ENCODE measurements at places on chromosomes 1 and 21. TPM values are rescaled to one million over a fixed set of nuclear protein-coding genes. Genes with fewer than 3 reads are reported as not detected.

DNA sequence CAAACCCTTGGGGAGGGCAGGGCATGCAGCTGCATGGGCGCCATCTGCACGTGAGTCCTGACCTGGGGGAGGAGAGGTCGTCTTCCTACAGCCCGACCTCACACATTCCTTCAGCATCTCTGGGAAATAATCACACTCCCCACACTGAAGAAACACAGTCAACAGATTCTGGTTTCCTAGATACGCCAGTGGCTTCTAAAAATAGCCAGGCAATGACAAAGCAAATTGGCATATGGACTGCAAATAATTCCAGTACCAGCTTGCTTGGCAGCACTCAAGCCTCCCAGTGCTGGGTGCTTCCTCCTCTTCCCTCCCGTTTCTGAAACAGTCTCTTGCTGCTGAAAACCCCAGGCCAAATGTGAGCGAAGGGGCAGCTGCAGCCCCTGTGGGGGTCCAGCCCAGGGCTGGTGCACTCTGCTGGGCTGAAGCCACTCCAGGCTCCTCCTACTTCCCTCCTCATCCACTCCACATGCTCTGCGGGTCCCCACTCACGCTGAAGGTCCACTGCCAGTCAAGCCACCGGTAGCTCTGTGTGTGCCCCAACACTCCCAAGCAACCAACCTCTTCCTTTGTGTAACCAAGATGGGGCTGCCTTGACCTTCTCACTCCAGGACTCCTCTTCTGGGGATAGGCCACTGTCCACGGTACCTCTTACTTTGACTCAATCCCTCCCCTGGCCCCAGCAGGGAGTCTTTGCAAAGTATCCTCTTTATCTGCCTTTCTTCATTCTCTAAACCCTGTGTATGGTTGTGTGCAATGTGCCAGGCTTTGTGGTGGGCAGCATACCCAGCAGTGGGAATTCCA lies 69.0 kb downstream of the KCND3 start:
- DNase-seq: no peak

DNA sequence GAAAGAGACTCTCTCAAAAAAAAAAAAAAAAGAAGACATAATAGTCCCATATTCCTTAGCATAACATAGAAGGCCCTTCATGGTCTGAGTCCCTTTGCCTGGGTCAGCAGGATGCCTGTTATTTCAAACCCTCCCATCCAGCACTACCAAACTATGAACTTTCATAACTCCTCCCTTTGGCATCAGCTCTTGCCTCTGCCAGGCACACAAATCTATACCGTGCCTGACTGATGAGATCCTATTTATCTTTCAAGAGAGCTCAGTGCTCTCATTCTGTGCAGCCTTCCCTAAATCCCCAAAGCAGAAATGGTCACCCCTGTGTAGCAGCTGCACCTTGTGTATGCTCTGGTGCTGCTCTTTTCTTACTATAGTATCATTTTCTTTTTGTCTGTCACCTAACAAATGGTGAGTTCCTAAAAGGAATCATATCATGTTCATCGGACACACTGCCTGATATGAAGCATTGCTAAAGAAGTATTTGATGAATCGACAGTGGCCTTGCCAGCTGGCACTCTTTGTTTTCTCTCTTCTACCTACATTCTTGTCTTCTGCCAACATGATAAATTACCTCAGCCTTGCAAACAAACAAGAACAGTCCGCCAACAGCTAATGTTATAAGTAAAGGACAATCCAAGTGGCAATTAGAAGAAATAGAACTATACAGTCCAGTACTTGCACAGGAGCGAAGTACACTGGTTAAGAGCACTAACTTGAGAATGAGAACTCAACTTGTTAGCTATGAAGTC lies 29.9 kb downstream of the FMO4 start:
- DNase-seq: no peak

DNA sequence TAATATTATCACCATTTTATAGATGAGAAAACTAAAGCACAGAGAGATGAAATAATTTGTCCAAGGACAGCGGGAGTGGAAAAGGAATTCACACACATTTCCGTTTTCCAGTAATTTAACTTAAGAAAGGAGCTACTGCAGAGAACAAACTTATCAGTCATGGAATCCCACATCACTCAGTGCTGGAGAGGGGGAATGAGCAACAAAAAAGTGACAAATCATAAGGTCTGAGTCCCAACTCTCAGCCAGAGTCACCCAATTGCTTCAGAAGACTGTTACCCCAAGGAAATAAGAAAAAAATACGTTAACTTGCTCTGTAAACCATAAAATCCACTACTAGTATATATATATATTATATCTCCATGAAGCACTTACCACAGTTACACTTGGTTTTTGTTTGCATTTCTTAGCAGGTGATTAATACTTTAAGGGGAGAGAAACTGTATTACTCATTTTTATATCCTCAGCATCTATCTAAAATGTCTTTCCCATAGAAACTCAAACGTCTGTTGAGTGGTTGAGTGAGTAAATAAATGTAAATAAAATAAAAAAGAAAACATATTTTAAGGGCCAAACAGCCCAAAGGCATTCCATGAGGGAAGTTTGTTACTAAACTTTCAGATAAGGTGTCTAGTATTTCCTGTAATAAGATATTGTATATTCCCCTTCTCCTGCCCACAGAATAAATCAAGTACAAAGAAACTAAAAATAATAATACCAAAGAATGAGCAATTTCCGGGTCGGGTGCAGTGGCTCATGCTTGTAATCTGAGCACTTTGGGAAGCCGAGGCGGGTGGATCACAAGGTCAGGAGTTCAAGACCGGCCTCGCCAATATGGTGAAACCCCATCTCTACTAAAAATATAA lies 76.8 kb downstream of the SLC45A1 start:
- DNase-seq: no peak

DNA sequence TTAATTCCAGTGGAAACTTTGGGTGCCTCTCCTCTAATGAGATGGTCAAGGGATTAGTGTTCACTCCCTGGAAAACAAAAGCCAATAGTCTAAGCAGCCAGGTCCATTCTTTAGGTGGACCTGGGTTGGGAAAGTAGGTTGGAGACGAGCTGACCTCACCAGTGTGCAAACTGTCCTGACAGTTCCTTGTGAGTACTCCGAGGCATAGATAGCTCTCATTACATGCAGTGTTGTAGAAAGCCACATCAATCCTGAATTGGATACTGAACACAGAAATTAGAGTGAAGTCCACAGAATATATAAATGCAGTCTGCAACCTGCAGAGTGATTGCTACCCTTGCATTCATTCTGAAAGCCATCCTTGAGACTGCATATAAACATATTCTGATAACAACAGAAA lies 675.1 kb upstream of the CXADR start:
- no peak for DNase-seq

The ERICH3 gene
- not detected for total RNA-seq

DNA sequence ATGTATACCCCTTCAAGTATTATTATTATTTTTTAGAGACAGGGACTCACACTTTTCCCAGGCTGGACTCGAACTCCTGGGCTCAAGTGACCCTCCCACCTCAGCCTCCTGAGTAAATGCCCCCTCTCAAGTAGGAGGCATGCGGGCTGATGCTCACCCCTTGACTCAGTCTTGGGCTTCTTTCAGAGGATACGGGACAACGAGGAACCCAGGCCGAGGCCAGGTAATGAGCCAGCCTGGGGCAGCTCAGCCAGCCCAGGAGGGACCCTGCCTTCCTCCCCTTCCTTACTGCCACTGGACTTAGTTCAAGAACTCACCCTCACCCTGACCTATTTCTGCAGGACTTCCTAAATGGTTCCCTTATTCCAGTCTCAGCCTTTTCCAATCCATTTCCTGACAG lies 198.0 kb upstream of the MAP1LC3C start:
- DNase-seq: no peak

The TAS1R3 gene
- total RNA-seq: 0.30 TPM

DNA sequence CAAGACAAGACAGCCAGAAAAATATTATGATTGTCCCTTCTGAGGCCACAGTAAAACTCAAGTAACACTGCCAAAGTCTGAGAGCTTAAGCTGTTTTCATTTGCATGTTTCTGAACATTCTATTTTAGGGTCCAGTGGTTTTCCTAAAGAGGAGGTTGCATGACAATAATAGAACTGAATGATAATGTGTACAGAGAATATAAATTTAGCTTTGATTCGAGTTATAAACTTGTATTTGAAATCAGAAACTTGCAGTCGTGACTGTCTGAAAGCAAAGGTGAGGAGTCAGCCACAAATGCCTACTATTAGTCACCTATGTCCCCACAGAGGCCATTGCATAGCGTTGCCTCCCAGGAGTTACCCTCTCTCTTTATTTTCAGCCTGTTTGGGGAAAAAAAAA lies 363.1 kb upstream of the ADGRL2 start:
- DNase-seq: no peak

DNA sequence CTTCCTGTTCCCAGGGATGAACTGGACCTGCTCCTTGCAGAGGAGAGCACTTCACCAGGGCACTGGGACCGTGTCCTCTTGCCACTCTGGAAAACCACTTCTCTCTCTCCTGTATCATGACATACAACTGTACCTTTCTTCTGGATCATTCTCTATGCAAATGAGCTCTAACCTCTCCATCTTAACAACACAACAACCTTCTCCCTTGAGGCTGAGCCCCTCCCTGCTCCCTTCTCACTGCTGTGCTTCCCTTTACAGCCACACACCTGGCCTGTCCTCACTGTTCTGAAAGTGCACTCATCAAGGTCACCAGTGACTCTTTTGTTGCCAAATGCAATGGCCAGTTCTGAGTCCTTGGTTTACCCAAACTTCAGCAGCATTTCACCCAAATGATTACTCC lies 54.5 kb upstream of the MRPS6 start:
- no peak for DNase-seq

DNA sequence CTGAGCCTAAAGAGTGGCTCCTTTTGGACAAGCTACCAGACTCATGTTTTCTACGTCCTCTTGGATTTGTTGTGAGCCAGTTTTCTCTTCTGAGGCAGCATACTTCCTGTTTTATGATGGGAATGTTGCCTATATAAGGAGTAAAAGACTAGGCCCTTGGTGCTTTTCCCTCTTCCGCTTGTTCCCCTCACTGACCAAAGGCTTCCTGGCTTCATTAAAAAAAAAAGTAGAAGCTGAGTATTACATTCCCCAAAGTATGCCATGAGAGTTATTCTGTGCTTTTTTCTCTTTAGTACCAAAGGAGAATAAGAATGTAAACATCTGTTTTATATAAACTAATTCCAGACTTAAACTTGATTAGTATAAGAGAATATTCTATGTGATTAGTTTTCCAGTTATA lies 6.5 kb upstream of the HMCN1 start:
- no peak for DNase-seq

The IL19 gene
- not detected for total RNA-seq

DNA sequence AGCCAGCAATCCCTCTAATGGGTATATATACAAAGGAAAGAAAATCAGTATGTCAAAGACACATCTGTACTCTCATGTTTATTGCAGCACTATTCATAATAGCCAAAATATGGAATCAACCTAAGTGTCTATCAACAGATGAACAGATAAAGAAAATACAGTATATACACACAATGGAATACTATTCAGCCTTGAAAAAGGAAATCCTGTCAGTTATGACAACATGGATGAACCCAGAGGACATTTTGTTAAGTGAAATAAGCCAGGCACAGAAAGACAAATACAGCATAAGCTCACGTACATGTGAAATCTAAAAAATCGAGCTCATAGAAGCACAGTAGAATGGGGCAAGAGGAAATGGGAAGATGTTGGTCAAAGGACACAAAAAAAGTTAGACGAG lies 69.1 kb downstream of the WARS2 start:
- DNase-seq: no peak

DNA sequence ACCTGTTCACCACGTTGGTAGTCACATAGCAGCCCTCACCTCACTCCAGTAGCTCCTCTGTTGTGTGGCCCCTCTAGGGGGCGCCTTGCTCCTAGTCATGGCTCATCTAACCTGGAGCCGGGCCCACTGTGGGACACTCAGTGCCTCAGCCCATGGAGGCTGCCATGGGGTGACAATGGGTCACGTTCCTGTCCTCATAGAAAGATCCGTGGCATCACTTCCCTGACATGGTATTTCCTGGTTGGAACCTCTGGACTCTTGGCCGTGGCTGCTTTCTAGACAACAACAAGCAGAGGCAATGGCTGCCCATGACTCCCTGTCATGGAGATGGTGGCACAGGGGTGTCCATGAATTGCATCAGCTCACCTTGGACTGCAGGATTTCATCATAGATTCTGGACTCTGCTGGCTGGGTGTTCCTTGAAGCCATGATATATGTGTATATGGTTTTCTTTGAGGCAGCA lies 27.5 kb upstream of the SLAMF6 start:
- no peak for DNase-seq

The PRAMEF13 gene
- not detected for total RNA-seq

The TNFRSF25 gene
- total RNA-seq: 4.4 TPM
